ENCODE measurements at places on chromosomes 4 and X.

DNA sequence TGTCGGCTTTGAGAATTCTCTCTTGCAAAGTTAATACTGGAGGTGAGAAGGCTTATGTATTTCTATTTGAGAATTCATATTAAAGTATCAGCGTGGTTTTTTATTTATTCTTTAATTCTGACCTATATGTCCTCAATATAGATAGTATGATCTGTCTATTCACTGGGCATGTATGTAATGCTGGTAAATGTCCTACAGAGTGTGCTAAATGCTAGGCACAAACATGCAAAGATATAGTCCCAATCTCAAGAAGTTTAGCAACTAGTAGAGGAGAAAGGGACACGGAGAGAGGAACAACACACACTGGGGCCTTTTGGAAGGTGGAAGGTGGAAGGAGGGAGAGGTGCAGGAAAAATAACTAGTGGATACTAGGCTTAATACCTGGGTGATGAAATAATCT lies 11.0 kb upstream of the BMPR1B start:
- no peak for DNase-seq

DNA sequence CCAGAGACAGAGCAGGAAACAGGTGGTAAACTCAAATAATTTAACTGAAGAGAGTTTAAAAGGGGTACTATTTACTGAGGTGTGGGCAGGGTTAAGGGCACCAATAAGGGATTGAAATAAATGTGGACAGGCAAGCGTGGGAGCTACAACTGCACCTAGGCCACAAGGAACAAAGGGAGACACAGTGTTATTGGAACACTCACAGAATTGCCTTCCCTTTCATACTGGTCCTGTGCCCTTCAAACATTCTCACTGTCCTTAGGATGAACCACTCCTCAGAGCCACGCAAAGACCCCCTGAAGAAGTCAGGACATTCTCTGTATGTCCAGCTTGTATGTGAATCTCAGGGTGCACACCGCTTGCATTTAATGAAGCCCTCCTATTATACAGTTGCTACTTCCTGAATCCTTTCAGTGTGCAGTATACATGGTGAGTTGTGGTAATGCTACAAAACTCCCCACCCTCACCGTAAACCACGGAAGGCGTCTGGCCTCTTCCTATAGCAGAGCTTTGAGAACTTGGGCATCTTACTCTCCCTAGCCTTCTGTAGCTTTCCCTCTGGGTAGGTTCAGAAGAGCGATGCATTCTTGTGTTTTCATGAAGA lies 9.6 kb upstream of the MRPL1 start:
- peak; percentile 45 for DNase-seq

GRCh38 chr4:102758241-102759160 lies 2.3 kb downstream of the MANBA start:
- DNase-seq: no peak

DNA sequence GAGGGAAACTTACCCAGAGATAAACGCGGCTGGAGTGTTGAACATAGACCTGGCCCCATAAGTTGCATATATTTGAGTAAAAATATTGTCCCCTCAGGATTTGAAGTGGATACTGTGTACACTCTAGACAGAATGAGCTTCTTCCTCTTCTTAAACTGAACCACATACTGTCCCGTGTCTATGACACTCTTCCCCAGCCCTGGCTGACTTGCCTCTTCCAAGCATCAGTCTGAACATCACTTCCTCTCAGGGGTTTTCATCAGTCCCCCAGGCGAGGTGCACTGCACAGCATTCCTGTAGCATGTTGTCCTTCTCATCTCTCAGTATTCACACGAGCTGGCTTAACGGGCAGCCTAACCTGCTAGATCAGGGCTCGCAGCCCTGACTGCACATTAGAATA lies 80.5 kb upstream of the TMEM150C start:
- no peak for DNase-seq

- no peak for DNase-seq
Observed at GRCh38 chr4:73803213-73803612, 33.3 kb upstream of the CXCL6 start.

Data from activated T-cell treated with anti-CD3 and anti-CD28 coated beads for 48 hours (primary cell).